ENCODE measurements at places on chromosomes 16 and 17.
A peak's percentile ranks its signal among the peaks of the same experiment; 100 is the strongest.

GRCh38 chr16:12850186-12850585 lies 46.5 kb upstream of the CPPED1 start:
- no peak for DNase-seq

DNA sequence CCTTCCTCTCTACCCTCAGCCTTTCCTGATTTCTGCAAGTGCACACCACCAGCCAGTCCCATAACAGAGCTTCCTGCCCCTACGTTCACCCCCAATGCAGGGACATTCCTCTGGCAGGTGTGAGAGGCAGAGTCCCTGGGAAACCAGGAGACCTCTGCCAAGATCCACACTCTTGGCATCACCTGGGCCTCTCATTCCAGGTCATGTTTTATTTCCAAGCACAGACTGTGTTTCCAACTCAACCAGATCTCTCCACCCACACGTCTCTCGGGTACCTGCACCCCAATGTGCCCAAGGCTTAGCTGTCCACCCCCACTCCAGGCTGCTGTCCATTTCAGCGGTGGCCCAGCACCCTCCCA lies 21.0 kb upstream of the PHB1 start:
- DNase-seq = no peak

DNA sequence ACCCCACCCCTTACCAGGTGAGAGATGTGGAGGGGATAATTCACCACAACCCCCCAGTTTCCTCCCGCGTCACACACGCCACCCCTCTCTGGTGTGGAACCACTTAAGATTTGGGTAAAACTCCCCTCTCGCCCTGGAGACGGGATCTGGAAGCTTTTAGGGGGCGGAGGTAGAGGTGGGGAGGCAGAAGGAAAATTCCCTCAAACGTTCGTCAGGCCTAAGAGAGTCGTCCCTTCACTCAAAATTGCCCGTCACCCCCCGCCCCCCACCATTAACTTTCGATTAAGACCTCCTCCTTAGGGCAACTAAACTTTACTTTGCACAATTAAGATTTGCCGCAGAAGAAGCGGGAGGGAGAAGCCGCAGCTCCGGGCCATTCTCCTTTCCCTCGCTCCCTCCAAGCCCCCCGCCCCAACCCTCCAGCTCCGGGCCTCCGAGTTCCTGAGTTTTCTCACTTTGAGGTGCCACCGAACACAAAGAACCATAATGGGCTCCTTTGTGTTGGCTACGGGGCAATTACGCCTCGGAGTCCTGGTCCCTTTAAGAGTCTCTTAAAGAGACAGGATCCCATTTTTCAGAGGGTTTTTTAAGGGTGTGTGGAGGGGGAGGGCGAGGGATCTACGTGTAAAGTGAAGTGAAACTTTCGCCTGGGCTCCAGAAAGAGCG lies 985 bp upstream of the FZD2 start:
- peak; percentile 12 for DNase-seq

GRCh38 chr16:28326881-28327610 lies 34.7 kb downstream of the SBK1 start:
- peak; percentile 73 for DNase-seq

GRCh38 chr17:48804936-48805411 lies 12.1 kb downstream of the TTLL6 start:
- peak; percentile 76 for DNase-seq

DNA sequence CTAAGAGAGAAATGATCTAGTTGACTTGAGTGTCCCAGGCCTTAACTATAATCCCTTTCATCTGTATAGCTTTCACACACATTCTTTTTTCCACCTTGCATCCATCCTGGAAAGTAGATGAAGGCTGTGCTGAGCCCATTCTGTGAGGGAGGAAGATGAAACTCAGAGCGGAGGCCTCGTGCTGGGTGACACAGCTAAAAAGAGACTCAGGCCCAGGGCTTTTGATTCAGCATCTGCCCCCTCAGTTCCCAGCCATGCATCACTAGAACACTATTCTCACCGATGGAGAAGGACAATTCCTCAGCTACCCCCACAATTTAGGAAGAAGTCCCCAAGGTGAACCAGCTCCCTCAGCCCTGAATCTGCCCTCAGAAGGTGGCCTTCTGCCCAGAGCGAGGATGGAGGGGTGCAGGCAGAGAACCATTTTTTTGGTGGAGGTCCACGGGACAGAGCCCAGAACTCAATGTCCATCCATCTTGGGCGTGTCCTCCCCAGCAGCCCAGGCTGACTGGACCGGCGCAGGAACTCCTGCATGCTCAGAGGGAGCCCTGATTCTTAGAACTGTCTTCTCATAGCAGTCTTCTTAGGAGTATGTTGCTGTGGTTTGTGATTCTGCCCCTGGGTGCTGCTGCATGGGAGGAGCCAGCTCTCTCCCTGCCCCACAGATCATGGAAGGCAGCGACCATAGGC lies 5.8 kb upstream of the MYCBPAP start:
- DNase-seq = no peak

DNA sequence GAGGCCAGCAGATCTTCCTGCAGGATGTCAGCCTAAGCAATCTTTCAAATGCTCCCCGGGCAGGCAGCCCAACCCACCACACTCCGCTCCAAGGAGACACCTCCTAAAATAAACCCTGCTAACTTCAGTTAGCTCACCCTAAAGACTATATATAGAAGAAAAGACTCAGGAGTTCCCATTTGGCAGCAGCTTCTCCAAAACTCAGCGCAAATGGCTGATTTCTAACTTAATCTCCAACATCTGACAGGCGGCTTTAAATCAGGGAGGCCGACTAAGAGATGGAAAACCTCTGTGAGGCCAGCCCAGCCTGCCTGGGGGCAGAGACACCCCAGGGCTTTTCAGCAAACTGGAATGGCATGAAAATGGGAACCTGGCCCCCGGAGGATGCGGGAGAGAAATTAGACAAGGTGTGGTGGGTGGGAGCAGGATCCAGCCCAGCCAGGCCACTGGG lies 91.6 kb downstream of the XYLT1 start:
- DNase-seq = no peak

- no peak for DNase-seq
Observed at GRCh38 chr16:85754413-85754812, 3.5 kb upstream of the C16orf74 start.

- no peak for DNase-seq
Observed at GRCh38 chr16:68994324-68994723, 111.1 kb upstream of the HAS3 start.

DNA sequence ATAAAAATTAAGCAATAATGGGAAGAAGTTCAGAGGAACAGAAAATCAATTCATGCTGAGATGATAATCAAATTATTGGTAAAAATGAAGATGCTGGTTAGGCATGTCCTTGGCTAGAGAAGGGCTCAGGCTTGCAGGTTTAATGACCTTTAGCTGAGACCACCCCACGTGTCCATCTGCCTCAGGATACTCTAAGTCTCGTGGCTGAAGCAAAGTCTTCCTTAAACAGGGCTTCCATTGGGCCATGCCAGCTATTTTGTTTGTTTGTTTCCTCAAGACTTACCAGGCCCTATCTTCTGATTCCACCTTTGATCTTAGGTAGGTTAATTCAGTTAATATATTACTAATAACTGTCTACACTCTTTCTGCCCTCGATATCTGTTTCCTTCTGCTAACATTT lies 366.0 kb downstream of the CDH13 start:
- DNase-seq = no peak

- DNase-seq = no peak
Observed at GRCh38 chr16:57522960-57523359, 13.4 kb downstream of the CCDC102A start.

DNA sequence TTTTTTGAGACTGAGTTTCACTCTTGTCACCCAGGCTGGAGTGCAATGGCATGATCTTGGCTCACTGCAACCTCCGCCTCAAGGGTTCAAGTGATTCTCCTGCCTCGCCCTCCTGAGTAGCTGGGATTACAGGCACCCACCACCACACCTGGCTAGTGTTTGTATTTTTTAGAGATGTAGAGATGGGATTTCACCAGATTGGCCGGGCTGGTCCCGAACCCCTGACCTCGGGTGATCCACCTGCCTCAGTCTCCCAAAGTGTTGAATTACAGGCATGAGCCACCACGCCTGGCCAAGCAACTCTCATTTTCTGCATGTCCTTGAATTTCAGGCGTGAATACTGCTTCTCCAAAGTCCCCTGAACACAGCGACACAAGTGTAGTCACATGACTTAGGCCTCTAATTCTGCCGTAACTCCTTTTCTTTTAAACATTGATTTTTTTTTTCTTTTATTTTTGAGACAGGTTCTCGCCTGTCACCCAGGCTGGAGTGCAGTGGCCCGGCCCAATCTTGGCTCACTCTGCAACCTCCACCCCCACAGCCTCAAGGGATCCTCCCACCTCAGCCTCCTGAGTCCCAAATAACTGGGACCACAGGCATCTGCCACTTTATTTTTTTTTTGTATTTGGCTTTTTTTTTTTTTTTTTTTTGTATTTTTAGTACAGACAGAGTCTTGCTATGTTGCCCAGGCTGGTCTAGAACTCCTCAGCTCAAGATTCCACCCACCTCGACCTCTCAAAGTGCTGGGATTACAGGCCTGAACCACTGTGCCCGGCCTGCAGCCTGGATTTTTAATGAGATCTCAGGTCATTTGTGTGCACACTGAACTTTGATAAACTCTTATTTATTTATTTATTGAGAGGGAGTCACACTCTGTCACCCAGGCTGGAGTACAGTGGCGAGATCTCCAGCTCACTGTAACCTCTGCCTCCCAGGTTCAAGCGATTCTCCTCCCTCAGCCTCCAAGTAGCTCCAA lies 124.6 kb downstream of the KCNJ18 start:
- DNase-seq = no peak

- no peak for DNase-seq
Observed at GRCh38 chr16:48153774-48154173, 2.0 kb downstream of the ABCC12 start.

DNA sequence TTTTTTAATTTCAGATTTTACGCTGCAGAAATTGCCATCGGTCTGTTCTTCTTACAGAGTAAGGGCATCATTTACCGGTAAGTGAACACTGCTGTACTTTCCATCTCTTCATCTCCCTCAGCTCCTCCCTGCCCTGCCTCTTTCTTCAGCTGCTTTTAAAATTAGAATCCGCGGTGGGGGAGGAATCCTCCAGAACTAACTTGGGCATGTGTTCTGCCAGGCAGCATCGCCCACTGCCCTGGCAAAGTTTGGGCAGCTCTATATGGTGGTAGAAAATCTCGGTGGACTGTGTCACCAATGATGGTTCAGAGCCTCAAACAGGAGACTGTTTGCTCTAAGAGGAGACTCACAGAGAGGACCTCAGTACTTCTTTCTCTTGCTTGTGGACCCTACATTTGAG lies 81.6 kb upstream of the CACNG3 start:
- DNase-seq = no peak

DNA sequence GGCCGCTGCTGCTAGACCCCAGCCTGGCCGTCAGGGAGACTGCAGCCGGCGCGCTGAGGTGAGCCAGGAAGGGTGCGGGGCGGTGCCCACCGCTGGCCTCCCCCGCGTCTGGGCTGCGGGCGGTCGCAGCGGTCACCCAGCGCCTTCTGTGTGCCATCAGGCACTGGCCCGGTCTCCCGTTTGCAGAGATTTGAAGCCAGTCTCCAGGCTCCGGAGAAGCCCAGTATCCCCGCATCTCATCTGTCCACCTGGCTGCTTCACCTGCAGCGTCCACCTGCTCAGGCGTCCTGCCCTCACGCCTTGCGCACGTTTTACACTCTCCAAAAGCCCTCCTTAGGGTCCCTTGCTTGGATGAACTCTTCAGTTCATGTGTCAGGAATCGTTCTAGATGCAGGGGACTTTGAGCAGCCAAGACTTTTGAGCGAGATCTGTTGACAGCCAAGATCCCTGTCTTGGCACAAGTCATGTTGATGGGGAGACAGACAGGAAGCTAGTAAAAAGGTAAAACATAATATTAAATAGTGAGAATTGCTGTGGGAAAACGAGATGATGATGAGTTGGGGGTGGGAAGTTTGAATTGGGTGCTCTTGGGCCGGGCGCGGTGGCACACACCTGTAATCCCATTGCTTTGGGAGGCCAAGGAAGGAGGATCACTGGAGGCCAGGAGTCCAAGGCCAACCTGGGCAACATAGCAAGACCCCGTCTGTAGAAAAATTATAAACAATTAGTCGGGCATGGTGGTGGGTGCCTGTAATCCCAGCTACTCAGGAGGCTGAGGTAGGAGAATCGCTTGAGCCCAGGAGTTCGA lies 916 bp downstream of the HEATR3 start:
- DNase-seq = no peak

DNA sequence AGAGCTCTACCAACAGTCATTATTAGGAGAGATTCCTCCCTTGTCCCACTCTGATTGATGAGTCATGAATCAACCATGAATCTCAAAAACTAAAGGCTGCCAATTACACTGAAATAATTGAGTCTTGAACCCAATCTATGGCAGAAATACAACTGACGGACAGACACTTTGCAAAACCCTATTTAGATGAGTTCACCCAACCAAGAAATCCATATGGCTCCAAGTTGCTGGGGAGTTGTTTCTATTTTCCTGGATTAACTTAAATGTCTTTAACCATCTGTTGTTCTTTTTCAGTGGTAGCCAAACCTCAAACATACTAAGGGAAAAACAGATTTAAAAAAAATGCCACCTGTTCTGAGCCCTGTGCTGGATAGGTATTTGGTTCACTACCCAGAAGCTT lies 151.0 kb downstream of the SHISA9 start:
- DNase-seq = no peak

GRCh38 chr17:10657148-10657547 lies at the start of gene MYH3:
MYH3 (minus strand) TSS chr17:10657309; CDS start chr17:10655064, 2,245 bp downstream.
- DNase-seq = no peak

GRCh38 chr17:12627177-12627629 lies 38.5 kb upstream of the MYOCD start:
- DNase-seq = no peak
